ENCODE measurements at places on chromosomes 7 and 10.
A peak's percentile ranks its signal among the peaks of the same experiment; 100 is the strongest.

DNA sequence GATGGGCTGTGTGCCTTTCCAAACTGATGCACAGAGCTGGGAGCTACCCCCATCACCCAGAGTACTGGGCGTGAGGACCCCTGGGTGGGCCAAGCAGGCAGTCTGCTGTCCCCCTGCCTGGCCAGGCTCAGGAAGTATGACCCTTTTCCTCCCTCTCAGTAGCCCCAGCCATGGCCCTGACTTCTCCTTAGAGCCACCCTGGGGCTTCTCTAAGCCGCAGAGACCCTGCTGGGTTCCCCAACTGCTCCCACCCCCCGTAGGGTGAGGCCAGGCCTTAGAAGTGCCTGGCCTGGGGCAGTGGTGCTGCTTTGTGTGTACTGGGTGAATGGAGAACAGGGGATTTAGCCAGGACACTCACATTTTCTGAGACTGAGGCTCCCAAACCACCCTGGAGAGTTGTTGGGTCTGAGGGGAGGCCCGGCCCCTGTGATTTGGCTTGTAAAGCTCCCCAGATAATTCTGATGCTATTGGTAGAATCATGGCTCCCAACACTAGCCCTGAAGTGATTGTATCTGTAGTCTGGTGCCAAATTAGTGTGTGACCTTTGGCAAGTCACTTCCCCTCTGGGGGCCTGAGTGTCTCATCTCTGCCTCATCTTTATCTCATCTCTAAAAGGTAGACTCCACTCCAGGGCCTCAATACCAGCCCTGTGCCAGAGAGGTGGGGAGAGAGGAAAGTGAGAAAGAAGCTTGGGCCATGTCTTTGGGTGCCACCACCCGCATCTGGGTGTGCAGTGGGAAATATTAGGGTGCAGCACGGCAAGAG lies 99.7 kb upstream of the PPIF start:
- DNase-seq = no peak

DNA sequence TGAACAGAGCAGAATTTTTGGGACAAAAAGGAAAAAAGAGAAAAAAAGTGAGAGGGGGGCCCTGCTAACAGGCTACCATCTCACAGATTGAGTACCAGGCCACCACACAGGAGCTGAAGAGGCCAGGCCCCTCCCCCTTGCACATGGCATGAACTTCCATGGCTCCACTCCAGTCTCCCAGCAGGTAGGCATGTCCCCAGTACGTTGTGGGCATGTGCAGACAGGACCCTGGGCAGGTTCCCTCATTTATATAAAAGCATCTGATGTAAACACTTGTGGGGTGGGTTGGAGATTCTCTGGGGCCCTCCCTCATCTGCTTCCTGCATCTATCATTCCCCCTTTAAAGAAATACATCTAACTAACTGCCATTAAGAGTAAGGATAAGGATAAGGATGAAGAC lies 45.0 kb upstream of the AKR1C1 start:
- DNase-seq = no peak

GRCh38 chr7:16542401-16542800 lies 15.8 kb downstream of the LRRC72 start:
- no peak for DNase-seq

DNA sequence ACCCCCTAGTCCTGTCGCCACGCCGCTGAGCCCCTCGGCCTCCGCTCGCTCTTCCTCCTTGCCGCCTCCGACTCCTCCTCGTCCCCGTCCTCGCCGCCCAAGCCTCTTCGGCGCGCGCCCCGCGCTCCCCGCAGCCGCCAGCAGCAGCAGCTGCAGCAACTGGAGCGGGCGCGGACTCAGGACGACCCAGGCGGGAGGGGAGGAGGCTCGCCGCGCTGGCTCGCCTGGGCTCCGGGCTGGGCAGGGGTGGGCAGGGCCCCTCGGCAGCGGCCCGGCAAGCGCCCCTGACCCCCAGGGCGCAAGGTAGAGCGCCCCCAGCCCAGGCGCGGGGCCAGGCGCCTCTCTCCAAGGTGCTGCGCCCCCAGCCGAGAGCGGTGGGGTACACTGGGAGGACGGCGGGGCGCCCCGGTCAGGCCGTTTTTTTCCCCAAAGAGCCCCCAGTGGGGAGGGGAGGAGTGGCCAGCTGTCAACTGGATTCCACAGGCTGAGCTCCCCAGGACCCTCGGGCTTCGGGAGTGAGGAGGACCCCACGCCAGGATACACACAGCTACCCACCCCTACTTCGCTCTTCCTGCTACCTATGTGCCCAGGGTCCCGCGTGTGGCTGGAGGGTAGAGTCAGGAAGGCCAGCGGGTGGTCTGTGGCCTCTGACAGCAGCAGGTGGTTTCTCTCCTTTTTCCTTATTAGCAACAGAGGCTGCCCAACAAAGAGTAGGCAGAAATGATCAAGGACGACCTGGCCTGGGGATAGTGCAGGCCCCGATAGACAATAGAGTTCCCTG lies 903 bp upstream of the KCNMA1 start:
- no peak for DNase-seq

- no peak for DNase-seq
Measured at GRCh38 chr7:67619175-67619574, 622.5 kb downstream of the TYW1 start.

- DNase-seq = no peak
Measured at GRCh38 chr10:3342771-3343170, 170.2 kb upstream of the PITRM1 start.

DNA sequence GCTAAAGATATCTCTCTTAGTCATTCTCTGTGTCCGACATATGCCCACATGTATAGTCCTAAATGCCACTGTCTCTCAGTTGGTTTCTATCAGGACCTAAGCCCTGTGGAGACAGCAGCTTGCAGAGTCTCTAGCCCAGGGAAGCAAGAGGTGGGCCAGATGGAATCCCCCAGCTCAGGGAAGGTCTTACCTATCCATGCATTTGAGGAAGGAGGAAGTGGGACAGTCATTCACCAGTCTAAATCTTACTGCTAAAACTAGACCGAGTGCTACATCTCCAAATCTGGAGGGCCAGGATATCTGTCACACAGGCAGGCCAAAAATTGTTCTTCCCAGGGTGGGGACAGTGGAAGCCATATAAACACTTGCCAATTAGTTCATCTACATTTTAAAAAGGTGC lies 26.4 kb upstream of the HERPUD2 start:
- DNase-seq = no peak

GRCh38 chr10:49612513-49613164 lies 1.2 kb upstream of the CHAT start:
- peak; percentile 16 for DNase-seq

- peak; percentile 34 for DNase-seq
Measured at GRCh38 chr7:108413782-108414492, 42.3 kb downstream of the NRCAM start.
